ENCODE measurements at places on chromosomes 1 and 21. TPM values are rescaled to one million over a fixed set of nuclear protein-coding genes. Genes with fewer than 3 reads are reported as not detected.

RGSL1 gene
- total RNA-seq, result not detected

- DNase-seq, result no peak
Observed at GRCh38 chr1:150552911-150553289, 3.7 kb downstream of the ADAMTSL4 start.

DNA sequence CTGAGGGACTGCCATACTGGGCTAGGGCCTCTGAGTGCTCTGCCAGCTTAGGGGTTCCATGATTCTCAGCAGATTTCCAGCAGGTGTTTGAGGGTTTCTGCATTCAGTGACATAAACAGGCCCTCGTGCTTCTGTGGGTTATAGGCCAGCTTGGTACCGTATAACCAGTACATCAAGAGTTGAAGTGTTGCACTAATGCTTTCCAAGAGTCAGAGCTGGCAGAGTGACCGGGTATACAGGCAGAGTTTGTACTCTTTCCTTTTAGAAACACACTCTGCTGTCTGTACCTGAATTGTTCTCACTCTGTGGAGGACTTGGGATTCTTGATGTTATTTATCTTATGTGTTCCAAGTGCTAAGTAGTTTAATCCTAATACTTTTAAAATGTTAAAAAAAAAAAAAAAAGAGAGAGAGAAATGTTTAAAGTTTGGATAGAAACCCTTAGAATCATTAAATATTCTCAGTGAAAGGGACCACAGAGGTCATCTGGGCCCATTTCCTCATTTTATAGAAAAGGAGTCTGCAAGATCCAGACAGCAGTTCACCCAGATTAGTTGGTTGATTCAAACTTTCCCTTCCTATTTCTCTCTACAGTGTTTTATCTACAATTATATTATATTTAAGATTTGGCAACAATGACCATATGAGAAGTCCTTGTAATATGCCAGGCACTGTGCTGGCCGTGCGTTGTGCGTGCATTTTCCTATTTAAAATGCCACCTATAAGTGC is 325.8 kb downstream of the KIF26B start:
- no peak for DNase-seq

- DNase-seq, result peak; percentile 15
Observed at GRCh38 chr1:2194319-2194897, at the start of gene FAAP20. Gene FAAP20 (minus strand): TSS chr1:2194772. CDS start chr1:2194749, 23 bp downstream.

- no peak for DNase-seq
Observed at GRCh38 chr1:8059161-8059622, 33.1 kb upstream of the ERRFI1 start.

GRCh38 chr1:2160451-2161300 is 33.9 kb downstream of the FAAP20 start:
- DNase-seq, result no peak

SMIM1 gene
- total RNA-seq, result 1.2 TPM

DNA sequence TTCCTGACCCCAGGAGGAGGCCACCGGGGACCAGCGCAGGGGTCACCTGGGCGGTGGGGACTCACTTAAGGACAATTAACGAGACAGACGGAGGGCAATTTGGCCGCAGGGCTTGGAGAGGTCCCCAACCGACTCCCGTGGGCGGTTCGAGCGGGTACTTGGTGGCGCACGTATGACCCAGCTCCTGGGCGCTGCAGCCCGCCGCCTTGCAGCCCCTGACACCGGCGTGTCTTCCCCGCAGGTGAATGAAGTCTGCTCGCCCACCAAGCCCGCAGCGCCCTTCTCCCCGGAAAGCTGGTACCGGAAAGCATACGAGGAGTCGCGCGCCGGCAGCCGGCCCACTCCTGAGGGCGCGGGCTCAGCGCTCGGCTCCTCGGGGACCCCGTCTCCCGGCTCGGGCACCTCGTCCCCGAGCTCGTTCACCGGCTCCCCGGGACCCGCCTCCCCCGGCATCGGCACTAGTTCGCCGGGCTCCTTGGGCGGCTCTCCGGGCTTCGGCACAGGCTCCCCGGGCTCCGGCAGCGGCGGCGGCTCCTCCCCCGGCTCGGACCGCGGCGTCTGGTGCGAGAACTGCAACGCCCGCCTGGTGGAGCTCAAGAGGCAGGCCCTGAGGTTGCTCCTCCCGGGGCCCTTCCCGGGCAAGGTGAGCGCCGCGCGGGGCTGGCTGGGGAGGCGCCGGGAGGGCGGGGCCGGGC is 1.4 kb downstream of the KIF26B start:
- DNase-seq, result peak; percentile 55

WLS gene
- 34.1 TPM for total RNA-seq

FMN2 gene
- not detected for total RNA-seq

GRCh38 chr1:182332261-182333060 is 59.1 kb downstream of the GLUL start:
- no peak for DNase-seq

DNA sequence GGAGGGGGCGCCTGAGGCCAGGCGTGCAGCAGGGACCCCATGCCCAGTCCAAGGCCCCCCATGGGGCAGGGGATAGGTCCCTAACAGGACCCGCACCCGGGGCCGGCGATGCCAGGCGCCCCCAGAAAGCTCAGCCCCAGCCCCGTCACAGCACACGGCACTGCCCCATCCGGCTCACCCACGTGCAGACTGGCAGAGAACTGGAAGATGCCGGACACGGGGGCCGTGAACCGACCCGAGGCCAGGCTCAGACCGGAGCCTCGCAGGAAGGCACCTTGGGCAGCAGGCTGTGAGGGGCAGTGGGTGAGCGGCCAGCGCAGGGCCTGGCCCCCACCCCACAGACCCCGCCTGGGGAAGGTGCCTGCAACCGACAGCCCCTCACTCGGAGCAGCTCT is 3.3 kb downstream of the C1QTNF12 start:
- DNase-seq, result no peak

DNA sequence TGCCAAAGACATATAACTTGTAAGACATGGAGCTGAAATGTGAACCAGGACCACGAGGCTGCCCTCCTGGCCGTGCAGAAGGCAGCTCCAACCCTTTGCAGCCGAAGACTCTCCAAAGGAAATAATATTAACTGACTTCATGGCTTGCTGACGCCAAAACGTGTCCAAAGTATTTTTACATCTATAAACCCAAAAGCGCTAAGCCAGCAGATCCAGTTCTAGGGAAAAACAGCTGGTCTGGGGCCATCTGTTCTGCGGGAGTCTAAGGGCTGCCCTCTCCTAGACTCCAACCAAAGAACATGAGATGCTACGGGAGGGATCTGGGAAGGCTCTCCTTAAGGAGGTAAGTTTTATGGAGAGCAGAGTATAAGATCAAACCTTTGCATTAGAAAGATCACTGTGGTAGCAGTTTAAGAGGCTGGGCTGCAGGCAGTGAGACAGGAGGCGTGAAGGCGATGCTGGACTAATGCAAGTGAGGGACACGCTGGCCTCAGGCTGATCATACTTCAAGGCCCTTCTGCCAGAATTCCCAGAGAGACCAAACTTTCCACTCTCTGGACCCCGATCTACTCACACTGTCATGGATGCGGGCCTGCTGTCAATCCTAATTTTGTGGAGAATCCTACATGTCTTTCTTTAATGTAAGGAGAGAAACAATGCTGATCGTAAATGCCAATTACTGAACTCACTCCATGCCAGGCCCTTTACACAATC is 1.2 kb downstream of the TMEM53 start:
- no peak for DNase-seq

All from bronchial epithelial cell (primary cell).